ENCODE measurements at places on chromosomes 1 and 21. TPM values are rescaled to one million over a fixed set of nuclear protein-coding genes. Genes with fewer than 3 reads are reported as not detected.

The LCE2A gene
- 2.2 TPM for total RNA-seq

The CLIC6 gene
- total RNA-seq, result 0.25 TPM

The CCDC28B gene
- 10.8 TPM for total RNA-seq

The OPTC gene
- not detected for total RNA-seq

The HMCN1 gene
- total RNA-seq, result 30.5 TPM

The KPRP gene
- not detected for total RNA-seq

The RCSD1 gene
- total RNA-seq, result not detected

The FAM72B gene
- 2.4 TPM for total RNA-seq

The RAB7B gene
- 6.3 TPM for total RNA-seq

The CD34 gene
- total RNA-seq, result not detected

The BCL2L15 gene
- total RNA-seq, result 0.11 TPM

The SPATC1L gene
- 7.6 TPM for total RNA-seq

The BNIPL gene
- total RNA-seq, result 0.11 TPM

The TBCE gene
- 26.1 TPM for total RNA-seq

The FCRL6 gene
- total RNA-seq, result not detected

The ADARB1 gene
- 5.6 TPM for total RNA-seq

The CTSK gene
- 199 TPM for total RNA-seq

The EPS8L3 gene
- total RNA-seq, result not detected

The DDR2 gene
- total RNA-seq, result 316 TPM

The GNG4 gene
- 3.0 TPM for total RNA-seq

The CFHR3 gene
- total RNA-seq, result not detected

The SFPQ gene
- 214 TPM for total RNA-seq

The TNNT2 gene
- 0.11 TPM for total RNA-seq

The ATAD3C gene
- total RNA-seq, result not detected

The TDRD10 gene
- not detected for total RNA-seq

The PODN gene
- 35.1 TPM for total RNA-seq

The C1orf141 gene
- not detected for total RNA-seq

The ENAH gene
- total RNA-seq, result 72.2 TPM

The SPRR3 gene
- not detected for total RNA-seq

The B4GALT2 gene
- total RNA-seq, result 71.7 TPM

The CD1E gene
- not detected for total RNA-seq

All from uterine smooth muscle cell (primary cell).